Stimulated activated CD4-positive, alpha-beta T cell treated with anti-CD3 and anti-CD28 coated beads, Interleukin-1b, Interleukin-23, amount 100 ng/mL, for 48 hours (primary cell): ENCODE measurements at places on chromosomes 12 and 14.

GRCh38 chr14:51533160-51533559, 118.5 kb upstream of the FRMD6 start:
- no peak for DNase-seq

- DNase-seq: no peak
These were observed 16.5 kb upstream of the DYRK2 start for GRCh38 chr12:67632005-67632404.

GRCh38 chr12:53100466-53101151, 2.7 kb upstream of the SOAT2 start:
- DNase-seq: no peak

DNA sequence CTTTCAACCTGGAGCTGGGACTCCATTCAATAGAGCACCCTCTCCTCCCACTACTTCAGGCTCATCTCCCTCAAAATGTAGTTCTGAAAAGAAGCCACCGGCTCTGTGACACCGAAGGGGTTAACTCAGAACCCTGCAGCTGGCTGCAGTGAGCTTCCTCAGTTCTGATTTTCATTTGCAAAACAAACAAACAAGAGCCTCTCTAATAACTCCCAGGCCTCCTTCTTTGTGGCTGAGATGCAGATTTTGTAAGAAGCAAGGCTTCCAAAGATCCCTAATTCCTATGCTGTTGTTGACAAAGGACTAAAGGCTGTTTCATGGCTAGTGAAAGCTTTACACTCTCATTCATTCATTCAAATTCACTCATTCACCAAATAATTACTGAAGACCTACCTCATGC, 333.4 kb upstream of the TBX3 start:
- no peak for DNase-seq

GRCh38 chr12:129987841-129988240, 84.0 kb upstream of the TMEM132D start:
- DNase-seq: no peak

- no peak for DNase-seq
These were observed 3.6 kb upstream of the ARID2 start for GRCh38 chr12:45725631-45726602.

GRCh38 chr12:49975318-49975761, 2.6 kb downstream of the AQP6 start:
- no peak for DNase-seq
